ENCODE measurements at places on chromosomes 3 and 15.
A peak's percentile ranks its signal among the peaks of the same experiment; 100 is the strongest.

- no peak for DNase-seq
Measured at GRCh38 chr3:192352142-192352541, 375.2 kb downstream of the FGF12 start.

DNA sequence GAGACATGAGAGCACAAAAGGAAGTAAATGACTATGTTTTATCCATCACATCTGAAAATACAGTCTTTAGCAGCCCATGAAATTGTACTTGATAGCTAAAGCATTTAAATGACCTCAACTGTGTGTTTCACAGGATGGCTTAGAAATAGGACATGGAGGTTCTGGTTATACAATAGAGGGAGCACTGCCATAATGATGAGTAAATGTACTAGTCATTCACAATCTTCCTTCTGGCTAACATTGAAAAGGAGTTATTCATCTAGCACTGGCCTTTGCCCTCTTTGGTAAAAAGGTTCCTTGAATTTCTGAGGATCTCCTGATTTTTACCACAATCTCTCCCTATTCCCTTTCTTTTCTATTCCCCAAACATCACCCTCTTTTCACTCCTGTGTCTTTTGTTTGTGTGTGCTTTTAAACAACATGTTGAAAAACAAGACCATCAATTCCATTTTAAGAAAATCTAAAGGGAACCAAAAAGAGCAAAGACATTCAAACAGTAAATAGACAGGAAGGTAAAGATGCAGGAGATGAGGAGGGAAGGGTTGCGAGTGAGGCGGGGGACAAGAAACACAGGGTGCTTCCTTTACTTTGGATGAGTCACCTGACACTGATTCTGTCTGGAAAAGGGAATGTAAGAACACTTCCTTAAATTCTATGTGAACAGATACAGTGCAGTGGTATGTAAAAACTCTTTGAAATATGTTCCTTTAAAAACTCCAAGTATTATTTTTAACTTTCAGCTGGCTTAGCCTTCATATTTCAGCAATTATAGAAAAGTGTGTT lies 619.0 kb downstream of the MECOM start:
- DNase-seq = no peak

DNA sequence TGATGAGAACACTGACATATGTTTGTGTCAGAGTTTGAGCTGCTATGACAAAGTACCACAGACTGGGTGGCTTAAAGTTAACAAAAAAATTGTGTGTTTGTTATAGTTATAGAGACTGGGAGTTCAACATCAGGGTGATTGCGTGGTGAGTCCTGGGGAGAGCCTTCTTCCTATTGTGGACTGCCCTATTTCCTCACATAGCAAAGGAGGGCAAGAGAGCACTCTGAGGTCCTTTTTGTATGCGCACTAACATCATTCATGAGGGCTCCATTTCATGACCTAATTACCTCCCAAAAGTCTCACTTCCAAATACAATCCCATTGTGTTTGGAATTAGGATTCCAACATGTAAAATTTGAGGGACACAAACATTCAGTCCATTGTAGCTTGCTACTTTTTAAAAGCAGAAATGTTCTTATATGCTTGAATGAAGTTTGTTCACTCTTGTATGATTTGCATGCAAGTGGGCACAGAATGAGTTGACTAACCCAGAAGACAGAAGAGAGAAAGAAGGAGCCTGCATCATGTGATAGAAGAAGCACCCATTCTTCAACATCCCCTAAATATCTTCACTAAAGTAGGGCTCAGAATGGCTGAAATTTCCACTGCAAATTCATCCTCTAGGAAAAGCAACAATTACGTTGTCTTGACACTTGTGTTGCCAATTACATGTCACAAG lies 18.9 kb upstream of the ALCAM start:
- DNase-seq = no peak

DNA sequence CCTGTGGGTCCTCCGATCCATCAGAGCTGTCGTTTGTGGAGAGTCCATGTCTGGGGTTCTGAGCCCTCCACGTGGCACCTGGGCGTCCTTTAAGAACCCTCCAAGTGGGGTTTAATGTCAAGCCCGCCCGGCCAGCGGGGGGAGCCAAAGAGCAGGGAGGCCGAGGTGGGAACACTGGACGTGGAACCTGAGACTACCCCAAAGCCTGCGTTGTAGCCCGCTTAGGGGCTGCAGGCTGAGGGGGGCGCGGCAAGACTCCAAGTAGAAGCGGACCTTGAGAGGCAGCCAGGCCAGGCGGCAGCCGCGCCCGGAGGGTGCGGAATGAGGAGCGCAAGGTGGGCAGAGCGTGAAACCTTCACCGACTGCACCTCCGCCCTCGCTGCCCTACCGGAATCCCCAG lies 126.2 kb upstream of the ATP10A start:
- no peak for DNase-seq

- DNase-seq = no peak
Measured at GRCh38 chr3:15449489-15450224, 22.3 kb downstream of the EAF1 start.

- DNase-seq = no peak
Measured at GRCh38 chr15:98536976-98537375, 111.4 kb upstream of the IGF1R start.

- peak; percentile 19 for DNase-seq
Measured at GRCh38 chr3:58725326-58725853, 58.8 kb upstream of the FAM3D start.

- DNase-seq = peak; percentile 65
Measured at GRCh38 chr3:98602078-98602678, 8.8 kb upstream of the CPOX start.

DNA sequence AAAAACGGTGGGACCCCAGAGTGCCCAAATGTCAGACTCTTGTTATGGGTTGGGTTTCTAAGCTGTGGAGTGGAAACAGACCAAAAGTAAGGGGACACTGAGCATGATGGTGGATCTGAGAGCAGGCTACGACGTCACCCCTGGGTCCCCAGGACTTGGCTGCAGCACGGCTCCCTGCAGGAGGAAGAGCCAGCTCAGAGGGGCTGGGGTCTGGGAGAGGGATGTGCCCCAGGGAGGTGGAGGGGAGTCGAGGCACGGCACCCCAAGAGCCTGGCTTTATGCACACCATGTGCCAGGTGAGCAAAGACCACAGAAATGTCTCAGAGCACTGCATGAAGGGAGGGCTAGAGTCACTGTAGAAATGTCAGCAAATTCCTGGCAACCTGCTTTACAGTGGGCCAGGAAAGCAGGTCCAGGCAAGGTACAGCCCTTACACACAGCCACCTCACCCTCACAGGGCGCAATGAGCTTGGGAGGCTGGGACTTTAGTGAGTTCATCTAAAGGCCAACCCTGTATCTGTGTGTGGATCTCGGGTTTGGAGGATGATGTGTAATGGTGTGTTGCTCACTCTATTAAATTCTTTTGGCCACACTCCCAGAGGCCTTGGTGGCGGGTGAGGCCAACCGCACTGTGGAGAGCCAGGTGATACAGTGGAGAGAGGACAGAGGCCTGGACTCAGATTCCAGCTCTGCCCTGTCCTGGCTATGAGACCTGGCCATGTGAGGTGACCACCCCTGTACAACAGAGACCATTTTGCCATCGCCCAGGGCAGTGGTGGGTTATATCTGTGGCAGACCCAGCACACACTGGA lies 14.1 kb downstream of the CTSH start:
- peak; percentile 47 for DNase-seq

- no peak for DNase-seq
Measured at GRCh38 chr3:103440539-103441203, 1005.9 kb downstream of the ZPLD1 start.

- peak; percentile 94 for DNase-seq
Measured at GRCh38 chr3:138389841-138390581, 41.6 kb downstream of the MRAS start.

GRCh38 chr3:184563941-184564684 lies 2.5 kb downstream of the EPHB3 start:
- DNase-seq = no peak

Measured in islet precursor cell (in vitro differentiated cells).